ENCODE measurements at places on chromosomes 12 and 14.

DNA sequence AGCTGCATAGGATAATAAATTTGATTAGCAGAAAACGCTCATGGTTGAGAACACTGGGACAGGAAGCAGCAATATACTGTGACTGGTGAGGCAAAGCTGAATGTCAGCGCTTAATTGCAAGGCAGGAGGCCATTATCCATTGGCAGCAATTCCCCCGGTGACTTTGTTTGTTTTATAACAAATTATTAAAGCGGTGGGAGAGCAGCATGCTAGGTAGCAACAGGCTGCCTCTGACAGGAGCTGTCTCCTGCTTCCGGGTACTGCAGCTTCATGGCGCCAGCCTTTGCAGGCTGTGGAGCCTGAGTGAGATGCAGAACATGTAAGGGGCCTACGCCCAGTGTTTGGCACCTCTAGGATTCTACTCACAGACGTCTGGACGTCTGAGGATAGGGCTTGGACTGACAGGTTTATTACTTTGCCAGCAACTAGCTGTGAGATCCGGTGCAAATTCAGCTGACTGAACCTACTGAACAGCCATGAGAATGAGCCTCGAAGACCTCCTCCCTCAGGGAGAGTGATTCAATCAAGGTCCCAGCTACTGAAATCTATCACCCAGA, 82.1 kb upstream of the SSTR1 start:
- DNase-seq, result no peak

DNA sequence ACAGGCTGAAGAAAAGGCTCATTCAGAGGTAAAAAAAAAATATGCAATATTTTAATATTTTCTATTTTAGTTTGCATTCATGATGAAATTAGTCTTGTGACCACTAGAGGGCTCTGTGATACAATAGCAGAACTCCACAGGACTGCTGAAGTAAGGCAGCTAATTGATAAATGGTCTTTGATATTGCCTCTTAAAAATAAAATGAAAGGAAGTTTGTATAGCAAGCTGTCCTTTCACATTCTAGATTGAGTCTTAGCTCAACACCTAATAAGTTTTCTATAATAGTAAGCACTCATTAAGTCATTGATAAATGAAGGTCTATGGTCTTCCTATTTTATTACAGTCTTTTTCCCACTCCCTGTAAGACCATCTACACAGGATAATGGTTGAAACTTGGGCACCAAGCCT, 315.7 kb downstream of the NAV3 start:
- peak; percentile 49 for DNase-seq

DNA sequence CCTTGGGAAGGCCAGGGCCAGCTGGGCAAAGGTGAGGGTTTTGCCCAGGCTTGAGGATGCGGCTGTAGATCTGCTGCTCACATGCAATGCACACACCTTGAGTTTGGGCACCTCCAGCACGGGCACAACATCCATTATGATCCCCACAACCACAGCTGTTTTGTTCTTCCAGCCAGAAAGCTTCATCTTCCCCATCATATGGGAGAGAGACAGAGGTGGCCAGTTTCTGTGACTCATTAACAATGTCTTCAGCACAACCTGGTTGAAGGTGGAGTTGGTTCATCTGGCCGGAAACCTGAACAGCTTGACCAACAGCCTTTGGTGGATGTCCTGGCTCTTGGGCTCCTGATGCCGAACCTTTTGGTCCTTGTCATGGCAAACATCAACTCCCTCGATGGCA, 163.7 kb upstream of the CCND2 start:
- DNase-seq, result no peak

GRCh38 chr14:63178912-63179311, 25.3 kb upstream of the RHOJ start:
- no peak for DNase-seq

DNA sequence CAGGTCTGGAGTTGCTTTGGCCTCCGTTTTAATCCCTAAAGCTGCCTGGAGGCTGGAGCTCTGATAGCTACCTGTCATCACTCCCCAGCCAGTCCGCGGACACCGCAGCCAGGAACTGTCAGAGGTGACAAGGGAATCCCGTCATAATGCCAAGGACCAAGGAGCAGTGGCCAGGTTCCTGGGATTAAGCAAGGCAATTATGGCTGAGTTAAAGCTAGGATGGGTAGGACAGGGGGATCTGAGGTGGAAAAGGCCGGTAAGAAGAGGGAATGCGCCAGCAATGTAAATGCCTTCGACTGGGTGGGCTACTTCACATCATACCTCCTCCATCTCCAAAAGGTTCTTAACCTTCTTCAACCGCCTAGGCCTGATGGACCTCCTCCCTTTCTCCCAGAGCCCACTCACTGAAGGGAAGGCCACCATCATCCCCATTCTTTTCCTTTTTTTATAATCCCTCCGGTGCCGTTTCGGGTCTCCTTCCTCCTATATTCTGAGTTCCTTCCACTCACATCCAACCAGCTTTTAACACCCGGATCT, 1.9 kb downstream of the PPP1R3E start:
- DNase-seq, result peak; percentile 10

DNA sequence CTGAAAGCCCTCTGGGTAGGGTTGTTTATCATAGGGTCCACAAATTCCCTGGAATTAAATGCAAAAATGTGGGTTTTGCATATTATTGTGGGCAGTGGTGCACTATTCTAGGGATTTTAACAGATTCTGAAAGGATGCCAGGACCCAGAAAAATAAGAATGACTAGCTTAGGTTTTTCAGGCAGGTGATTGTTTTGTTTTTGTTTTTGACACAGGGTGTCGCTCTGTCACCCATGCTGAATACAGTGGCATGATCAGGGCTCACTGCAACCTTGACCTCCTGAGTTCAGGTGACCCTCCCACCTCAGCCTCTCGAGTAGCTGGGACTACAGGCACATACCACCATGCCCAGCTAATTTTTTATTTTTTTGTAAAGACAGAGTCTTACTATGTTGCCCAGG, 19.2 kb downstream of the GALNT6 start:
- DNase-seq, result no peak

DNA sequence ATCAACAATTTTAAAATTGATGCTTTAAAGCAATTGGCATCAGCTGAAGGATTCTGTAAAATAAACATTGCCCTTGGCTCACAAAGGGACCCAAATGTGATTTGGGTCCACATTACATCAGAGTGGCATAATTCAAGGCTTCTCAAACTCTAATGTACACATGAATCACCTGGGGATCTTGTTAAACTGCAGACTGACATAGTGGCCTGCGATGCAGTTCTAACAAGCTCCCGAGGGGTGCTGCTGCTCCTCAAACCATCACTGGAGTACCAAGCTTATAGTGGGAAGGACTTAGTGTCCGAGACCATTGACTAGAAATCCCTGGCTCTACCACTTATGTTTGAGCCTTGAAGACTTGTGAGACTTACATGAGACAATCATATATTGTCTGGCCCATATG, 31.8 kb upstream of the DNM1L start:
- no peak for DNase-seq

GRCh38 chr12:12476857-12477531, 85.7 kb downstream of the DUSP16 start:
- no peak for DNase-seq

- DNase-seq, result no peak
Measured at GRCh38 chr12:29102741-29103140, 46.3 kb upstream of the FAR2 start.

- peak; percentile 92 for DNase-seq
Measured at GRCh38 chr14:31880935-31881334, 196.2 kb upstream of the ARHGAP5 start.

GRCh38 chr14:101071493-101071906, 168.0 kb upstream of the RTL1 start:
- no peak for DNase-seq

GRCh38 chr12:24393071-24393470, 443.6 kb upstream of the SOX5 start:
- no peak for DNase-seq

DNA sequence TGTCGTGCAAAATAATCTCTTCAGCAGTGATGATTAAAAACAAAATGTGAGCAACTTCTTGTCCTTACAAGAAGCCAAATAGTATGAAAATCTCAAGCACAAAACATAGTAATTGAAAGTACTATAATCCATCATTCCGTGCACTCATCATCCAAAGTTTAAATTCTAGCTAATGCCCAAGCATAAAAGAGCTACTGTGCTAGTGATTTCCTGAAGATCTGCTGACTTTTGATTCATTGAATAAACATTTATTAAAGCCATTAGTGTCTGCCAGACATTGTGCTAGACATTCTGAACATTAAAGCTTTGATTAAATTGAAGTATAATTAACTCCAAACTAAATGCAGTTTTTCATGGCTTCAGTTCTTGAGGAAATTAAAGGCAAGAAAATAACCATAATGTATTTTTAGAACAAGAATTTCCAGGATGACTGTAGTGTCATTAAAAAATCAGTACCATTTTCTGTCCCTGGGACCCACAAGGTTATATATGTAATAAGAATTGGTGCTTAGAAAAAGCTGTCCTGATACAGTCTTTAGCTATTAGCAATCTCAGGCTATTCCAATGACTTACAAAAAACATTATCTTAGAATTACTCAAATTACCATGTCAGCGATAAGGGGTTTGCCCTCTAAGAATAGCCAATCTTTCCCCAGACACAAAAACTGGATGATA, 71.7 kb downstream of the CMAS start:
- no peak for DNase-seq

DNA sequence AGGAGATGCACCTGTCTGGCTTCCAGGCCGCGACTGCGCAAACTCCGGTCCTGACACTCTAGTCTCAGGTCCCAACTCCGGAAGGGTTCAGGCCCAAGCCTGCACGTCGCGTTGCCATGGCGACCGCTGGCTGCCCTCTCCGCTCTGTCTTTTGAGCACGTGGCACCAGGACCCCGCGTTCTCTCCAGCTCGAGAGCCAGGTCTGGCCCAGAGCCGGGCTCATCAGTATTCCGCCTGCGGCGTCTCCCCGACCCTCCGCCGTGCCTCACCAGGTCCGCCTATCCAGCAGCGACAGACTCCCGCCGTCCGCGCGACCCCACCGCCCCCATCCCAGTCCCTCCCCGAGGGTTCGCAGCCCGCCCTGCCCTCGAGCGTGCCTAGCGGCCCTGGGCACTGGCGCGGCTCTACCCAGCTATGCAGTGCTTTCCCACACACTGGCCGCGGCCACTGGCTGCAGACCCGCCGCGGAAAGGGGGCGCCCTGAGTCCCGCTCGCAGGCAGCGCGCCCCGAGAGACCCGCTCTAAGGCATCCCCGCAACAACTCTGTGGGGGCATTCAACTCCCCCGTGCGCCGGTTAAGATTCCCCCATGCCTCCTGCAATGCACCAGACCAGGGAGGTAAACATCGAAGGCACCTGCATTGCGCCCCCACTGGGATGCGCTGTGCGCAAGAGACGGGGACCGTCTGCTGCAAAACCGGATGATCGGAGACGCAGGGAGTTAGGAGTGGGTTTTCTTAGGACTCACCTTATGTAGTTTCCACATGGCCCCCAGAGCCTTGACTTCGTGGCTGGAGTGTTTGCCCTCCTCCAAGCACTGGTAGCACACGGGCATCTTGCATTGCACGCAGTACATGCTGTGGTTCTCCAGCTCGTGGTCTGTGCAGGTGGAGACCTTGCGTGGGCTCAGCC, 1.3 kb downstream of the TRIM9 start:
- DNase-seq, result peak; percentile 39

DNA sequence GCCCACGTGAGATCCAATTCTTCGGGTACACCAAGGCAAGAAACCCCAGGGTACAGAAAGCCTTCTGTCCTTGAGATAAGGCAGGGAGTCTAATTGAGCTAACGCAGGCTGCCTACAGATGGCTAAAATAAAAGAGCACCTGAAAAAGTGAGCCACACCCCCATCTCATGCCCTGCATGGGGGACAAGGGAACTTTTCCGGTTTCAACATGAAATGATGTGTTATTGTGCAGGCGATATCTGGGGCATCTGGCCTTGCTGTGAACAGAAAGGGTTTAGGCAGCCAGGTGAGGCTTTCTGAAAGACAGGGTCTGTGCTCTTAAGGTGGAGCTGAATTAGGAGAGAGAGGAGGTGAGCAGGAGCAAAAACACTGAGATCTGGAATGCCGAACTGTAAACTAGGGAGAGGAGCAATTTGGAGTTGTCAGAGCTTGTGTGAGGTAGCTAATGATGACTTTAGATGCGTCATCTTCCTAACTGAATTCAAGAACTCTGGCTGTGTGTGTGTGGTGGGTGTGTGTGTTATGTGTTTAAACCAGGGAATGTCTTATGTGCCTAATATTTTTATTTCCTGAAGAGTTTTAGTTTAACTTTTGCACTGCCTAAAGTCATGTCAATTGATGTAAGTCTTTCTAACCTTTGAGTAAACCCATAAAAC, 20.1 kb upstream of the LDHB start:
- DNase-seq, result no peak

- DNase-seq, result no peak
Measured at GRCh38 chr12:45568808-45569207, 160.7 kb upstream of the ARID2 start.

DNA sequence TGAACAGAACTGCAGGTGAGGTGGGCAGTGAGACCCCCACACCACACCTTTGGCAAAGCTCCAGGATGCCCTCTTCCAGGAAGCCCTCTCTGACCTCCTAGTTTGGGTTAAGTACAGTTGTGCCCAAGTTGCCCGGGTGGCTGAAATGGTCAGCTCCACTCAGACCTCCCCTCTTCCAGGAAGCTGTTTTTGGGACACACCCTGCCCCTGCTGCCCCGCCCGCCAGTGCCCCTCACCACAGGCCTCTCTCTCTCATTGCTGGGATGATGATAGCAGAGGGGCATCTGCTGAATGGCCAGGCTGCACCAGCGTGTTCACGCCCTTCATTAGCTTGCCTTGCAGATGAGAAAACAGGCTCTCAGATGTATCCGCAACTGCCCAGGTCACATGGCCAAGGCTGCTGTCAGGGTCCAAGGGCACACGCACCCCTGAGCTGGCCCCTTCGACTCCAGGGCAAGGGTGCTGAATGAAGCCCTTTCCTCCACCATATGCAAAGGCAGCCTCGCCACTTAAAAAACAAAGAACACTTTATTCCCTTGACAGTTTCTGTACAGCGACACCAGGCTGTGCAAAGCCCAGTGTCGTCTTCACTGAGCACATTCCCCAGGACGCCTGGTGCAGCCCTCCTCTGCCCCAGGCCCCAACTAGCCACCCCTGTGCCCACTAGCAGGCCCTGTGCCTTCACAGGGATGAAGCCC, 15.5 kb downstream of the SLC25A29 start:
- no peak for DNase-seq

DNA sequence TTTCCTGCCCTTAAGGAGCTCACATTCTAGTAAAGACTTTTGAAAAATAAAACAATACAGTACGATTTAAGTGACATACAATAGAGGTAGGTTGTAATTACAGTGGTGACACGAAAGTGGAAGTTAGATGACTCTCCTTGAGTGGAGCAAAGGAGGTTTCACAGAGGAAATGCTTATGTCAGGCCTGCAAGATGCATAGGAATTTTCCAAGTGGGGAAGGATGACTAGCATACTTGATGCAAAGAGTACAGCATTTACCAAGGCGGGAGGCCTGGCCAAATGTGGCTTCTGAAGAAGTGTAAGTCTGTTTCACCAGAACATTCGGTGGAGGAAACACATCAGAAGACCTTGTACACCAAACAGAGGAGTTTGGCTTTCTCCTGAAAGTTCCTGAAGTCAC, 55.2 kb downstream of the ERO1A start:
- DNase-seq, result no peak

- DNase-seq, result no peak
Measured at GRCh38 chr14:73287071-73287470, 49.8 kb downstream of the PAPLN start.

GRCh38 chr14:77556946-77557345, 58.3 kb upstream of the ISM2 start:
- DNase-seq, result no peak

GRCh38 chr14:102930753-102931579, 8.5 kb downstream of the AMN start:
- DNase-seq, result peak; percentile 77

- no peak for DNase-seq
Measured at GRCh38 chr14:39302124-39302810, 68.6 kb downstream of the MIA2 start.

- DNase-seq, result no peak
Measured at GRCh38 chr12:94114166-94114565, 34.2 kb upstream of the PLXNC1 start.
